ENCODE measurements at places on chromosomes 16 and 17.

GRCh38 chr16:79790854-79791253 is 190.3 kb upstream of the MAF start:
- DNase-seq: no peak

DNA sequence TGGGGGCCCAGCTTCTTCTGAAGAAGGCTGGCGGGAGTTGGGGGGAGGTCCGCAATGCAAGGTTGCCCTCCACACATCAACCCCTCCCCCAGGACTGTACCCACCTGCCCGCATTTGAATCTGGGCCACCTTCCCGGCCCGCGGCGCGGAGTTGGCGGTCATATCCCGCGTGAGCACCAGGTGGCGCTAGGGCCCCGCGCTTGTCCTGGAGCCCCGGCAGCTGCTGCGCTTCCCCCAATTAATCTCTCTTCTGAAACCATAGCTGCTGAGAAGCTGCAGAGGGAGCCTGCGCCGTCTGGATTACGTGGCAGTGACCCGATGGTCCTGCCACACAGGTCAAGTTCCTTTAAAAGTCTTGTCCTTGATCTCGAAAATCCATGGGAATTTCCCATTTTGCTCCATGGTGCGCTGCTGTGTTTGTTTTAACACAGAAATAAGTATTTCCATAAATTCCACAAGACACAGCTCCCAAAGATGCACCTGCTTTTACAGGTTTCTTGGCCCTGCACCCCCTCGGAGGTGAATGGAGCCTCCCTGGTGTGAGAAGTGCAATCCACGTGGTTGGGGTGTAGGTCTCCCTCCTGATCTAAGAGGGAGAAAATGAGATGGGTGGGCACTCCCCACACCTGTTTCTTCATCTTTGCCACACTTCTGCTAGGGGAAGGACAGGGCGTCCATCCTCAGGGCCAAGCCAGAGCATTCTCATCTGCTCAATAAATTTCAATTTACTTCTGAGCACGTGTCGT is 22.1 kb downstream of the COX4I1 start:
- DNase-seq: peak; percentile 50

DNA sequence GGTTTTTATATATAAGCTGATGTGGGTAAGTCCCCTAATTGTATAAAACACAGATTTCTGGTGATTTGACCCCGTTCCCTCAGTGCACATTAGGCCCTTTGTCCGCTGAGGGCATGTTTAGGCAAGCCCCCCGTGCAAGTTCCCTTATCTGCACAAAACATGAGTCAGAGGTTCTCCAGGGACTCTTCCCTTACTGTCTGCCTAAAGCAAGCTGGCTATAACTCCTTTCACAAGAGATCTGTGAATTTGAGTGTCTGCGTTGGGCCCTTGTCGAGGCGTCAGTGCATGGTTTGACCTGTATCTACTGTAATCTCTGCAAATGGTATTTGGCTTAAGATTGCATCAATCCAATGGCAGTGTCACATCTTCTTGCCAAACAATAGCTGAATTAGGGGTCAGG is 712.8 kb downstream of the CDH8 start:
- no peak for DNase-seq

DNA sequence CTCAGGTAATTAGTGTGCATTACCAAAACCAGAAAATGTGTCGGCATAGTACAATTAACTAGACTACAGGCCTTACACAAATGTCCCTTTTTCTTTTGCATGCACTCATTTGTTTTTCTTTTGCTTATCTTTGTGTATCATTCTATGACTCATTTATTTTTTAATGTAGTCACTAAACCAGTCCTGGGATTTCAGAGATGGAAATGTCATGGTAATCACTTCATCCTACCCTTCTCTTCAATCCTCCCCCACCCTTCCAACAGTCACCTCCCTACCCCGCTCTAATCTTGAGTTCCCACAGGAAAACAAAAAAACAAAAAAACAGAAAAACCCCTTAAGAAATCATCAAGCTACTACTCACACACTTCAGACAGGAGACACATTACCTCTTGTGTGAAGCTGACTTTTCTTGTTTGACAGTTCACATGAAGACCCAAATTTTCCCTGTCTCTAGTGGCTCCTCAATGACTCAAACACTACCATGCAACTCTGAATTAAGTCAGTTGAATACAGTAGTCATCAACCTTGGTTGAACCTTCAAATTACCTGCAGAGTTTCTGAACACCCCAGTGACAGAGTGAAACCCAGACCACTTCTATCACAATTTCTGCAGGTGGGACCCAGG is 242.4 kb upstream of the SALL1 start:
- DNase-seq: no peak

DNA sequence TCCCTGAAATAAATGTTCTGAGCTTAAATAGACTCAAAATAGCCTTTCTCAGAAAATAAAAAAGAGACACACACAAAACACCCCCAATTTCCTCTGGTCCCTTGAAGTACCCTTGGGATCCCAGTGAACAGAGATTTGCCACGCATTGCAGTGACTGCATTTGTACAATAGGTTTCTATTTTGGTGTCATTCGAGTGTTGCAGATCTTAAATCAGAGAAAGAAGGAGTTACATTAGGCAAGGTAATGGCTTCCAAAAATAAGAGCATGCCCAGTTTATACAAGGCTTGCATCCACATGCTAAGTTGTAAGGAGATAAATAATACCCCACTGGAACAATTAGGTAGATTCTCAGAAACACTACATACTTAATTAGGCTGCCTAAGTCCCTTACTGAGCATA is 2.2 kb downstream of the TOX3 start:
- DNase-seq: no peak

- DNase-seq: no peak
Measured at GRCh38 chr17:19757536-19758180, 9.6 kb upstream of the ALDH3A1 start.

GRCh38 chr16:800834-801511 is 439 bp upstream of the GNG13 start:
- DNase-seq: no peak

GRCh38 chr16:76577003-76577402 is 299.8 kb downstream of the CNTNAP4 start:
- no peak for DNase-seq

GRCh38 chr16:85619101-85619891 is 6.2 kb downstream of the GSE1 start:
- DNase-seq: no peak
